ENCODE measurements at places on chromosomes 11 and 22. TPM values are rescaled to one million over a fixed set of nuclear protein-coding genes. Genes with fewer than 3 reads are reported as not detected.

Gene RIMBP3B
- 0.60 TPM for total RNA-seq

Gene LMO2
- 17.5 TPM for total RNA-seq

Gene OR52L1
- total RNA-seq, result not detected

Gene TEX12
- total RNA-seq, result 0.93 TPM

Gene DGCR6
- 7.1 TPM for total RNA-seq

Gene MAPK8IP1
- 33.6 TPM for total RNA-seq

Gene B4GALNT4
- total RNA-seq, result 71.6 TPM

Measured in camera-type eye (tissue), 1 donor.